ENCODE measurements at places on chromosomes 3 and 15.
A peak's percentile ranks its signal among the peaks of the same experiment; 100 is the strongest.

DNA sequence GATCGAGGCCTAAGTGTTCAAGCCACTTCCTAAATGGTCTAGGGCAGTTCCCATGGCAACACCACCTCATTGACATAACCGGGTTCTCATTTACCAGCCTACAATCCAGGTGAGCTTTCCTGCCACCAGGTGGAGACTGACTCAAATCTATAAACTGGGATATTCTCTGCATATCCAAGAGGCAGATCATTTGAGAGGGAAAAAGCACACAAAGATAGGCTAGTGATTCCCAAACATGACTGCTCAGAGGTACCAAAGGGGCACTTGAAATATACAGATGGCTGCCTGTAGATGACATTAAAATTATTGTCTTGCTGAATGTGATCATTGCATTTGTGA, 141.3 kb upstream of the PROK2 start:
- DNase-seq = no peak

GRCh38 chr15:88624156-88624970, 3.2 kb downstream of the AEN start:
- no peak for DNase-seq

GRCh38 chr3:175656461-175656860, 797.3 kb downstream of the NAALADL2 start:
- DNase-seq = no peak

- DNase-seq = no peak
These were observed 5.7 kb downstream of the TNFAIP8L3 start for GRCh38 chr15:51089041-51089440.

GRCh38 chr15:57439128-57440027, 63.1 kb downstream of the CGNL1 start:
- no peak for DNase-seq

DNA sequence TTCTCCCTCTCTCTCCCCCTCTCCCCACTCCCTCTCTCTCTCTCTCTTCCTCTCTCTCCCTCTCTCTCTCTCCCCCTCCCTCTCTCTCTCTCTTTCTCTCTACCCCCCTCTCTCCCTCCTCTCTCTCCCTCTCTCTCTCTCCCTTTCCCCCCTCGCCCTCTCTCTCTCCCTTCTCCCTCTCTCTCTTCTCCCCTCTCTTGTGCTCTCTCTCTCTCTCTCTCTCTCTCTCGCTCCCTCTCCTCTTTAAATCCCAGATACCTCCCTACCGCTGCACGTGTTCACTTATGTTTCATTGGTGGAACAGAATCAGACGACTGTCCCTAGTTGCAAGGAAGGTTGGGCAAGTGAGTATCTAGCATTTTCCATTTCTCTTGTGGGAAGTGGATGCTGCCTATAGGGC, 166.5 kb downstream of the EBLN2 start:
- no peak for DNase-seq

- no peak for DNase-seq
These were observed 76.6 kb downstream of the GBE1 start for GRCh38 chr3:81684751-81685395.

GRCh38 chr15:52787549-52788098, 2.5 kb downstream of the ONECUT1 start:
- DNase-seq = no peak

- no peak for DNase-seq
These were observed 137.4 kb upstream of the SLC7A14 start for GRCh38 chr3:170723241-170723640.

DNA sequence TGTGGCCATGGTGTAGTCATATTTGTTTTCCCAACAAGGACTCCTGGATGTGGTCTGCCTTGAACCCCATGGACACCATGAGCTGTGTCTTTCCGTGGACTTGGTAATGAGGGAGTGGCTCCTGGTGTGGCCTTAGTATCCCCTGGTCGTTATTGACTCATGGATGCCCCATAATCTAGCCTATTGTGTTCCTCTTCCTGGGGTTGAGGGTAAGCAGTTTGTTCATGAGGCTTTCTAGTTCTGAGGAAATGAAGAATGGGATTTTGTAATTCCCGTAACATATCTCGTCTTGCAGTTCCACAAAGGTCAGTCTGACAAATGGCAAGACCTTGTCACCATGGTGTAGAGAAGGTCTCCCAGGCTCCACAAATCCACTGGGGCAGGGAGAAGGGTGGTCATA, 22.6 kb downstream of the RAB7A start:
- DNase-seq = no peak

- no peak for DNase-seq
These were observed 11.8 kb downstream of the SLC12A8 start for GRCh38 chr3:125200731-125201139.

GRCh38 chr3:133547432-133548041, 25.9 kb upstream of the CDV3 start:
- peak; percentile 85 for DNase-seq

GRCh38 chr3:42110631-42111030, 19.5 kb downstream of the TRAK1 start:
- no peak for DNase-seq

- no peak for DNase-seq
These were observed 69.6 kb downstream of the RYR3 start for GRCh38 chr15:33380406-33380805.

DNA sequence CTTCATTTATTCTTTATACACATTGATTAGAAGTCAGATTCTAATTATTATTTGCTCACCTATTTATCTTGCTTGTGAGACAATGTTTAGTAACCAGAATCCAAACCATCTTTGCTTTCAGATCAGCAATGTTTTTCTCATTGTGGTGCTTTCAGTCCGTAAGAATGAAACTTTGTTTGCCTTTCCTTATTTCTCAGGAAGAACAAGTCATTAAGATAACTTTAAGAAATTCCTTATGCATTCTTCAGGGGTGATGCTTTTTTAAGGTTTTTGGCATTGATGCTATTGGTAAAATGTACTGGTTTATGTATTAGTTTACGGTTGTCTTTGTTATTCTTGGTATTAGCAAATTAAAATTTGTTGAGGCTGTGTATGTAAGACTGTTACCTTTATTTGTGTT, 120.8 kb upstream of the POU1F1 start:
- DNase-seq = no peak

GRCh38 chr3:112782491-112782890, 64.2 kb downstream of the CD200R1L start:
- no peak for DNase-seq

DNA sequence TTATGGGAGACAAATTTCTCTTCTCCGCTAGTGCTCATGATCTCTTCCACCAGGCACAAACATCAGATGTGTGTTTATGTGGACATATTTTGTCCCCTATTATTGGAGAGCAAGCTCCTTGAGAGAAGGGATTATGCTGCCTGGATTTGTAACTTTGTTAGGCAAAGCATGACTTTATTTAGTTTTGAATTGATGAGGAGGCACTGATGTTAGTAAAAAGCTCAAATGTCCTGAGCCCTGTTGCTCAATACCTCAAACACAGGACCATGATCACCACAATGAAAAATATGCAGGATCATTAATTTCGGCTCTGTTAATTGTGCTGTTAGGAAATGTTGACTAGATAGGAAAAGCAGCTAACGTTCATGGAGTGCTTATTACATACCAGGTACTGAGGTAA, 29.1 kb downstream of the SCG5 start:
- DNase-seq = peak; percentile 64

DNA sequence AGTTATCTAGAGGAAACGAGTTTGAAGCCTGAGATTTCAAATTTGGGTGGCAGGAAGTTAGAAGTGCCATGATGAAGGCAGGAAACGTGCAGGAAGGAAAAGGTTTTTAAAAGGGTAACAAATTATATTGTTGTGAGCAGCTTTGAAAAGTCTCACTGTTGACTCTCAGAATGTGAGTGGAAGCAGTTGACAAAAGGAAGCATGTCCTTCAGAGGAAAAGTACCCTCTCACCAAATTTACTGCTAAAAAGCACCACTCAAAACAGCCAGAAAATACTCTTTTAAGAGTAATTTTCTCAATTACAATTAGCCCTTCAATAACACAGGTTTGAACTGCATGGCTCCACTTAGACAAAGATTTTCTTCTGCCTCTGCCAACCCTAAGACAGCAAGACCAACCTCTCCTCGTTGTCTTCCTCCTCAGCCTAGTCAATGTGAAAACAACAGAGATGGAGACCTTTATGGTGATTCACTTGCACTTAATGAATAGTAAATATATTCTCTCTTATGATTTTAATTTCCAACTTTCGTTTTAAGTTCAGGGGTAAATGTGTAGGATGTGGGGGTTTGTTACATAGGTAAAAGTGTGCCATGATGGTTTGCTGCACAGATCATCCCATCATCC, 117.1 kb upstream of the LIPC start:
- DNase-seq = no peak

DNA sequence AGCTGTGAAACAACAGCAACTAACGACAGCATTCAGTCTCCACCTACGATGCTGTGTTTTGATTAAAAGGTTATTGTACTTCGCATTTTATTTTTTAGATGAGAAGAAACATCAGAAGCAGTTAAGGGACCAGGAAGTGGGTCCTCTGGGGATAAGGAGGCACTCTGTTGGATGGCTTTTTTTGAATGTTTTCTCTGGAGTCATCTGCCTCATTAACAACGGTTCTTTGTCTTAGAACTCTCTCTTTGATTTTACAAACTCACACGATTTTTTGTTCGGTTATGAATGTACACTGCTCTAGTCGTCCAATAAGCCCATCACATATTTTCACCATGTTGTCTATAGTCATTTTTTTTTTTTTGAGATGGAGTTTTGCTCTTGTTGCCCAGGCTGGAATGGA, 36.0 kb upstream of the ARPIN start:
- DNase-seq = no peak

DNA sequence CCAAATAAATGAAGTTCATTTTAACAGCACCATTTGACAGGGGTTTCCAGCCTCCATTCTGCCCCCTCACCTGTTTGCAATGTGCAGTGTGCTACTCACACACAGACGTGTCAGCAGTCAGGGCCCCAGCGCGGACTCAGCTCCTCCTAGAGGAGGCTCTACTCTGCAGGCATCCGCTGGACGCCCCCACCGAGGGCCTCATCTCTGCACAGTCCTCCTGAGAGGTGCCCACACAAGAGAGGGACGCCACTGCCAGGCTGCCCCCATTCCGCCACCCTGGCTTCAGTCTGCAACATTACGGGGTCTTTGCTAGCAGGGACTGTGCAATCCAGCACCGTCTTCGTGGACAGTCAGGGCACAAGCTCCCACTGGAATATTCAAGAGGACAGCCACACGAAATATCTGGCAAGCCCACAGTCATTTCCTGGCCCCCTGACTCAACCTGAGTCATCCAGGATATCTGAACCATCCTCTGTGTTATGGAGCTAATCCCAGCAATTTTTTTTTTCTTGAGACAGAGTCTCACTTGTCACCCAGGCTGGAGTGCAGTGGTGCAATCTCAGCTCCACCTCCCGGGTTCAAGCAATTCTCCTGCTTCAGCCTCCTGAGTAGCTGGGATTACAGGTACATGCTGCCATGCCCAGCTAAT, 255.0 kb downstream of the OCA2 start:
- no peak for DNase-seq

GRCh38 chr3:187807086-187807862, 62.0 kb upstream of the BCL6 start:
- no peak for DNase-seq

GRCh38 chr3:169118666-169119370, 544.7 kb downstream of the MECOM start:
- DNase-seq = peak; percentile 10

- DNase-seq = no peak
These were observed 92.3 kb upstream of the ADAMTSL3 start for GRCh38 chr15:83561661-83562060.

DNA sequence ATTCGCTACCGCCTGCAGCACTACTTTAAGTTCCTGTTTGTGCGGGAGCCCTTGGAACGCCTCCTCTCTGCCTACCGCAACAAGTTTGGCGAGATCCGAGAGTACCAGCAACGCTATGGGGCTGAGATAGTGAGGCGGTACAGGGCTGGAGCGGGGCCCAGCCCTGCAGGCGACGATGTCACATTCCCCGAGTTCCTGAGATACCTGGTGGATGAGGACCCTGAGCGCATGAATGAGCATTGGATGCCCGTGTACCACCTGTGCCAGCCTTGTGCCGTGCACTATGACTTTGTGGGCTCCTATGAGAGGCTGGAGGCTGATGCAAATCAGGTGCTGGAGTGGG, 995 bp downstream of the CHST14 start:
- no peak for DNase-seq

DNA sequence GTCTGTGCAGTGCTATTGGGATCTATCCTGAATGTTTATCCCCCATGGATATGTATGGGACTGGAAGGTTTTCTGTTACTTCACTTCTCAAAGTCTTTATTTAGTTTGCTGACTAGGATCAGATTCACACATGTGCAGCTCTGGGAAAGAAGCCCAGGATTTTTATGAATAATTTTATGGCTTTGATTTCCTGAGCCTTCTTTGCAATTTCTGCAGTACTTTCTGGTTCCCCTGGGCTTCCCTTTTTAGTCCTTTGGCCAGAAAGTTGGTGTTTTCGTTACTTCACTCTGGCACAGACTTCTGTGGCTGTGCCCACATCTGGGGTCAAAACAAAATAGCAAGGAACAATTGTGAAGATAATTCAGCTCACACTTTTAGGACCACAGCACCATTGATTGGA, 721.0 kb downstream of the OTOL1 start:
- DNase-seq = peak; percentile 83

DNA sequence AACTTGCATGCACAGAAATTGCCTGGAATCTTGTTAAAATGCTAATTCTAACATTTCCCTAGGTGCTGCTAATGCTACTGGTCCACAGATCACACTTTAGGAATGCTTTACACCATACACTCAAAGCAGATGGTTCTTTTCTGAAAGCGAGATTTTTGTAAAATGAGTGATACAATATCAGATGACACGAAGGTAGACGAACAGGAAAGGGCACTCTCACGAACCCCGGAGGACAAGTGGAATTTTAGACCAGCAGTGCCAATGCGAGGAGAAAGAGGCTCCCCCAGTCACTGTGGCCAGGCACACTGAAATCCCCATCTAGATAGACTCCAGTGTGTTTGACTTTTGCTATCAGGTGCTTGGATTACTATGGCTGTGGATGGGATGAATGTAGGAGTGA, 21.0 kb downstream of the FAIM start:
- DNase-seq = no peak

DNA sequence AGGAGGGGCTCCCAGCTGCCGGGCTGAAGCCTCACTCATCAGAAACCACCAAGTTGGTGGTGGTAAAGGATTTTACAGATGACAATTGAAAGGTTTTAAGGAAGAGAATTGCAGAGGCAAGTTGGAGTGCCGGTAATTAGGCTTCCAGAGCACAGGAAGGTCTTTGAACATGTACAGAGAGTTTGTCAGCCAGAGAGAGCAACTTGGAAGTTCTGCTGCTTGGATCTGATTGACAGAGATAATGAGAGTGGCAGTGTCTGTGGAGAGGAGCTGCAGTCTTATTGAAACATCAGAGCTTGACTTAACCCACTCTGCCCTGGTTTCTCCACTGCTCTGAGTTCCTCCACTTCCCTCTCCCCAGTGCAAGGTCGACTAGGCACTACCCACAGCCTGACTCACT, 448.6 kb downstream of the EPHB1 start:
- no peak for DNase-seq

DNA sequence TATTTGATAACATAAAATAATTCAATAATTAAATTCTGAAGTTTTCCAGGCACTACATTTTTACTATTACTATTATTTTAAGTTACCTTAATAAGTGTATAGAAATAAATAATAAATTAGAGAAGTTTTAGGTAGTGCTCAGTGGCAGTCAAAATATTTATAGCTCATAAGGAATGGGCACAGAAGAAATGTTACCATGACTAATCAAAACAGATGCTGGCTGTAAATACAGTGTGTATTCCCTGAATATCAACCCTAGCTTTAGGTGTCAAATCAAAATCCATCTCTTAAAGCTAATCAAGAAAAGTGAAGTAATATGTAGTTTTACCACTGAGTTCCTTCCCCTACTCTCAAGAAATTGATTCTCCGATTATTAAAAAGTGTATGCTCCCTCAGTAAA, 35.5 kb downstream of the ZBTB20 start:
- DNase-seq = no peak

Data from fibroblast of gingiva (primary cell).